ENCODE measurements at places on chromosomes 13 and 19.

DNA sequence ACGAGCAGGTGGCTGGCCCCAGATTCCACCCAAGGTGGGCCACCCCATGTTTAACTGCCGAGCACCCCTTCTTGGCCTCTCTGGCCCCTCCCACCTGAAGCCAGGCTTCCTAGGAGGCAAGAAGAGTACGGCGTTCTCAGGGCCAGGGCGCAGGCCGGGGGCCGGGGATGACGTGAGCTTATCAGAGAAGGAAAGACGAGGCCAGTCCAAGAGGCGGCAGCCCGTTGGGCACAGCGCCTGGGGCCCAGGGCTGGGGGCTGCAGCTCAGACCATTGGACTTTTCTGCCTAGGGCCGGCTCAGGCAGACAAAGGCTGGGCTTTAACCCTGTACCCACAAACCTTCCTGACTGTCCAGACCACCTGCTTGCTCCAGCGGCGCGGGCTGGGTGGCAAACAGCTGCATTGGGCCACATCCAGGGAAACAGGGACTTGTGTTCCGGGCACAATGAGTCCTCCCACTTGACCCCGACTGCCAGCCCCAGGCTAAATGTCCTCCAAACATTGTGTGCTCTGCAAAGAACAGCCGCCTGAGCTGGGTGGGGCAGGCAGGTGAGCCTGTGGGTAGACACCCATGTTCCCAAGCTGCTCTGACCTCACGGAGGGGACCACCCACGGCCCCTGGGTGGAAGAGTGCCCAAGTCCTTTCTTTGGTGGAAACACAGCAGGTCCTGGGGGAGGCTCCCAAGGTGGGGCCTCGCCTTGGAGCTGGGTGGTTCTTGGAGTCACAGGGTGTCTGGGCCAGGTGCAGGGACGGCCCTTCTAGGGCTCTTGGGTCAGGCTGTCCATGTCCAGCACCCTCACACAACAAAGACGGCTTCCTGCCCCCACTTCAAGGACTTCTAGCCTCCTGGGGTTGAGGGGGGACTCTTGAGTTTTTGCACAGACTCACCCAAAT, 21.9 kb downstream of the COMP start:
- no peak for DNase-seq

DNA sequence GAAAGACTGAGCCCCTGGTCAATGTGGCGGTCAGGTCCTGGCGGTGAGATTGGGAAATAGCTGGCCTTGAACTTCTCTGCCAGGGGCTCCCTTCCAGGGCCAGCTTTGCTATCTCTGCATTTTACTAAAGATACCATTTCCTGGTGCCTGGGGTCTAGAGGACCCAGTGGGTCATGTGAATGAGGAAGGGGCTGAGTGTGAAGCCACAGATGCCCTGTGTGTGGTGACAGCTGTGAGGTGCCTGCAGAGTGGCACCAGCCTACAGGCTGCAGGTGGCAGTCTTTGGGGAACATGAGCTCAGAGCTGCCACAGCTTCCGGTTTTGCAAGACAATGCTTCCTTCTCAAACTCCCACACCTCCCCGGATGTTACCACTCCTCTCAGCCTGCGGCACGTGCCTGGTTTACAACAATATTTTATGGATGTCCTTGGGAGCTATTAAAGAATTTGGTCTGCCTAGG, 5.2 kb upstream of the MLNR start:
- DNase-seq: no peak

GRCh38 chr13:110479648-110480047, 81.9 kb downstream of the RAB20 start:
- no peak for DNase-seq

DNA sequence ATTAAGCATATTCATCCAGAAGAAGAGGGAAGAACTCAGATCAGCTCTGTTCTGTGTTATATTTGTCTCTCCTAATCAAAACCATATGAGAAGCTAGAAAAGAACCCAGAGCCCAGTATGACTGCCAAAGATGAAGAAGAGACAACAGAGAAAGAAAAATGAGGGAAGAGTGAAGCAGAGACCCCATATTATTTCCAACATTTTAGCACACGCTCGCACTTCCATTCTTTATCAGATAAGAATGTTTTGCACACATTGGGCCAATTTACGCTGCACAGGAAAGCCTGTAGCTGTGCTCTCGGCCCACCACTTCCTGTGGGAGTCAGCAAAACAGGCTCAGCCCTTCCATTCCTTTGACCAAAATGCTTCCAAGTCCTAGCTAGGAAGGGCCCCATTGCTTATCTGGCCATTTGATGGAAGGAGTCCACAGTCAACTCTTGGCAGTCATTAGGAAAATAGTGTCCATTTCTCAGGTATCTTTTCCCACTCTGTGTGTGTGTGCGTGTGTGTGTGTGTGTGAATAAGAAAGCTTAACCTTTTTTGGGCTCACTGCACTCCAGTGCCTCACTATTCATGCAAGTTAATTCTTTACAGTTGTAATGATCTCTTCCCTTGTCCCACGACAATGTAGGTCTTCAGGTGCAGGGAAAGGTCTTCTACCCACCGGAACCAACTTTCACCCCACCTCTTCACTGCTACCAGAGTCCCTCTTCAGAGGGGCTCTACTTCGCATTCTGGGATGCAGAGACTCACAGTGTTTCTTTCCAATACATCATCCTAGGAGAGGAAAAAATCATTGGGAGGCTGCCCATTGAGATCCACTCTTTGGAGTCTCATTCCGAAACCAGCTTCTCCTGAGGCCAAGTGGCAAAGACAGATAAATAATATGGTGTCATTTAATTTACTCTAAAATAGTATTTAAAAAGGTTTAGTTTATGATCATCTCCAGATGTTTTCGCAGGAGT, 237.5 kb downstream of the COG6 start:
- DNase-seq: no peak

DNA sequence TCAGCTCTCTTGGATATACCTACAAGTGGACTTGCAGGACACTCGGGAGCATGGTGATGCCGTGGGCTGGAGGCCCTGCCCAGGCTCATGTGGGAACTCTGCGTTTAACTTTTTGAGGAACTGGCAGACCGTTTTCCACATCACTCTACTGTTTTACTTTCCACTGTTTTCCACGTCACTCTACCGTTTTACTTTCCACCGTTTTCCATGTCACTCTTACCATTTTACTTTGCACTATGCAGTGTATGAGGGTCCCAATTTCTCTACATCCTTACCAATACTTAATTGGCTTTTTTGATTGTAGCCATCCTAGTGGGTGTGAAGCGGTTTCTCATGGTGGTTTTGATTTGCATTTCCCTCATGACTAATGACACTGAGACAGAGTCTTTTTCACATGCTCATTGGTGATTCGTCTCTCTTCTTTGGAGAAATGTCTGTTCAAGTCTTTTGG, 40.5 kb downstream of the GATAD2A start:
- no peak for DNase-seq

GRCh38 chr13:98374750-98375149, 197.7 kb upstream of the RNF113B start:
- no peak for DNase-seq

DNA sequence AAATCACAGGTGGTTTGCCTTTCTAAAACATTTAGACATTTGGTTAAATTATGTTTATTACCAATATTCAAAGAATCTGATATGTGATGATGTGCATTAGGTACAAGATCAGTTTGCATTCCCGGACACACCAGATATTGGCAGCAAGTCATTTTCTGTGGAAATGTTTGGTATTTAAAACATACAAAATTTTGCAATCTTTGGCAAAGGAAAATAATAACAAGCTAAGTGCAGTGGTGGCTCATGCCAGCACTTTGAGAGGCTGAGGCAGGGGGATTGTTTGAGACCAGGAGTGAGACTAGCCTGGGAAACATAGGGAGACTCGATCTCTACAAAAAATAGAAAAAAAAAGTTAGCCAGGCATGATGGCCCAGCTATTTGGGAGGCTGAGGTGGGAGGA, 29.1 kb upstream of the TSC22D1 start:
- DNase-seq: no peak
